Bronchus fibroblast of lung (primary cell): ENCODE measurements at places on chromosomes 3 and 15. TPM values are rescaled to one million over a fixed set of nuclear protein-coding genes. Genes with fewer than 3 reads are reported as not detected.

Gene GOLGA8M
- total RNA-seq = not detected in 2 replicates

Gene CCRL2
- total RNA-seq = 0.45 TPM in 1 of 2 replicates, not detected in the other

Gene ROBO2
- 0.45 and 0.67 TPM in 2 replicates for total RNA-seq

Gene MOBP
- not detected in 2 replicates for total RNA-seq
